ENCODE measurements at places on chromosomes 12 and 14. TPM values are rescaled to one million over a fixed set of nuclear protein-coding genes. Genes with fewer than 3 reads are reported as not detected.

DNA sequence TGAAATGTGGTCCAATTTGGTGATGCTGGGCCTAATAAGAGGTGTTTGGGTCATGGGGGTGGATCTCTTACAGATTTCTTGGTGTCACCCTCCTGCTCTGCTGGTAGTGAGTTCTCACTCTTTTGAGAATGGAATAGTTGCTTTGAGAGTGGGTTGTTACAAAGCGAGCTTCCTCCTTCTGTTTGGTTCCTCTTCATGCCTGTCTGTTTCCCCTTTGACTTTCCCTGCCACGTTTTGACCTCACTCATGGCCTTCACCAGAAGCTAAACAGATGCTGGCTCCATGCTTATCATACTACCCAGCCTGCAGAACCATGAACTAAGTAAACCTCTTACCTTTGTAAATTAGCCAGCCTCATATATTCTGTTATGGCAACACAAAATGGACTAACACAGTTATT is 57.7 kb upstream of the LDHB start:
- DNase-seq, result no peak

DNA sequence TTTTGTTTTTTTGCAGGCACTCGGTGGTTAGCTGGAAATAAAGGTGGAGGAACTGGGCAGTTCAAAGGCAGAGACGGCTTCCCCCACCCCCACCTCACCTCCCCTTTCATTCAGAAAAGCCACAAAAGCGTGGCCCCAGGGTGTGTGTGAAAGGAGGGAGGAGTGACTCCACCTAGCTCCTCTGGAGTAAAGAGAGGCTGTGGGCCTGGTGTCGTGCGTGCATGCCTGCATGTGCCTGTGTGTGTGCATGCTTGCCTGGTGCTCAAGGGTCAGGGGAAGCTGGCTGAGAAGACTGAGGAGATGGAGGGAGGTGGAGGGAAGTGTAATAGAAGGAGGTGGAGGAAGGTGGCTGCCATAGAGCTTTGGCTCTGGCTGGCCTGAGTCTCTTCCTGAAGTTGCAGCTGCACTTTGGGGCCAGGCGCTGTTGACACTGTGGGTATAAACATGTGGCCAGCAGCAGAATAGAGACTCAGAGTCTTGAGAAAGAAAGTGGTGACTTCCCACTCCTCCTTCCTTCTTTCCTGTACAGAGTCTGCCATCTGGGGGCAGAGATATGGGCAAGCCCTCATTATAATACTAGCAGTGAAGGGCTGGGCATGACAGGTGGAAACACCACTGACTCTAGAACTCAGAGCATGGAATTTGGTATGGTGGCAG is 36.9 kb upstream of the SINHCAF start:
- DNase-seq, result no peak

GRCh38 chr12:15268927-15269552 is 47.8 kb upstream of the RERG start:
- DNase-seq, result peak; percentile 14

KRT74 gene
- total RNA-seq, result not detected

DNA sequence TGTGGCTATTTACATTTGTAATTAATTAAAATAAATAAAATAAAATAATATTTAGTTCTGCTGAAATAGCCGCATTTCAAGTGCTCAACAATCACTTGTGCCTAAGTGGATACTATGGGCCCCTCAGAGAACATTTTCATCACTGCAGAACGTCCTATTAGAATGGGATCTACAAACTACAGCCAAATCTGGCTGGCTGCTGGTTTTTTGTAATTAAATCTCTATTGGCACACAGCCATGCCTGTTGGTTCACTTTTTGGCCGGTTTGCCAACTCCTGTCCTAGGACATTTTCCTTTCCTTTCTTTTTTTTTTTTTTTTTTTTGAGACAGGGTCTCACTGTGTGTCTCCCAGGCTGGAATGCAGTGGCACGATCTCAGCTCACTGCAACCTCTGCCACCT is 9.8 kb downstream of the CCDC63 start:
- no peak for DNase-seq

RAN gene
- total RNA-seq, result 606 TPM

- DNase-seq, result no peak
Measured at GRCh38 chr12:28051516-28052354, 79.2 kb upstream of the PTHLH start.

GRCh38 chr12:22399464-22400180 is 65.1 kb upstream of the ST8SIA1 start:
- DNase-seq, result no peak

DNA sequence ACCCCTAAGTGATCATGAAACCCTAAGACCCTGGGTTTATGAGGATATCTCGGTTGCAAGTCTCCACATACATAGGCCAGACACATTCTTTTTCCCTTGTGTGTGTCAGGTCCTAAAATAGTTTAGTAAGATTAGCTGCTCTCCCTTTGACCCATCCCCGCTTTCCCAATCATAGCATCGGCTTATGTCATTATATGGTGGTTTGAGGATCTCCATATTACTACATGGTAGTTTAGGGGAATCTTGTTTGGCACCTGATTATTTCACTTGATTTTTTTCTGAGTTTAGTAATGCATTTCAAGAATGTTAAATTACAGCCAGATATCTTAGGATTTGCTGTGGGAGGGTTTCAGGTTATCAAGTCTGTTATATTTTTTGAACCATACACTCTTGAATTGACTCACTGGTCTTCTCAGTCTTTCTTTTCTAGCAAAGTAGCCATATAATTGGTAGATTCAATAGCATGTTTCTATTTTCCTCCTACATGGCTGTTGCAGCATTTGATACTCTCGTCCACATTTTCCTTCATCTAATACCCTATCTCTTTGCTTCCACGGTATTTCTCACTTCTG is 68.3 kb upstream of the TRHDE start:
- DNase-seq, result no peak

GRCh38 chr14:21096978-21097635 is 1.3 kb downstream of the ZNF219 start:
- no peak for DNase-seq

DNA sequence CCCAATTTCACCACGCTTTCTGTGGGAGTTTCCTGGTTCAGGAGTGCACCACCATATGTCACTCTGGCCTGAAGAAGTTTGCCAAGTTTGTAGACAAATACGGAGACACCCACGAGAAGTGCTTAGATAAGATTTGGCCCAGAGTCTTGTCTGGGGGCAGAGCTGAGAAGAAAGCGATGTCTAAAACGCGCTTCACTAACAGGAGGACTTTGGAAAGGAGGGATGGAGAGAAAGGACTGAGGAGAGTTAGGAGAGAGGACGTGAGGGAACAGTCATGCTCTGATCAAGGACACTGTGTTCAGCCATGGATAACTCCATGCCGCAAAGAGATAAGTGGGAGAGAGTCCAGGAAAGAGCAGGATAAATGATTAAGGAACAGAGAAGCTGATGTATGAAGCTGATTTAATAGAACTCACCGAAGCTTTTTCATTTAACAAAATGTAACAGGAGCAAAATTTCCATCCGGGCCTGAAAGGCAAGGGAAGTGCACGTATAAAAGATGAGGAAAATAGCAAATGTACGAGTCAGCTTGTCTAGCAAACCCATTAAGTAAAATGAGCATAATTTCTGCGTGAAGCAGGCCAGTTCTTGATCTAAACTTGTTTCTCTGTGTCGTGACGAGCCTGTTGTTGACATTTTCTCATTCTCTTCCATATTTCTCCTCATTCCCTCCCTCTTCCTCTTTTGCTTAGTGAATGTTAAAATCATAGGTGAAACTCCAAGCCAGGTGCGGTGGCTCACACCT is 23.4 kb upstream of the MAP3K9 start:
- DNase-seq, result no peak

- no peak for DNase-seq
Measured at GRCh38 chr14:61091657-61092273, 110.7 kb downstream of the SLC38A6 start.

KRT77 gene
- total RNA-seq, result not detected

- DNase-seq, result no peak
Measured at GRCh38 chr12:69886109-69886508, 61.1 kb downstream of the MYRFL start.

DNA sequence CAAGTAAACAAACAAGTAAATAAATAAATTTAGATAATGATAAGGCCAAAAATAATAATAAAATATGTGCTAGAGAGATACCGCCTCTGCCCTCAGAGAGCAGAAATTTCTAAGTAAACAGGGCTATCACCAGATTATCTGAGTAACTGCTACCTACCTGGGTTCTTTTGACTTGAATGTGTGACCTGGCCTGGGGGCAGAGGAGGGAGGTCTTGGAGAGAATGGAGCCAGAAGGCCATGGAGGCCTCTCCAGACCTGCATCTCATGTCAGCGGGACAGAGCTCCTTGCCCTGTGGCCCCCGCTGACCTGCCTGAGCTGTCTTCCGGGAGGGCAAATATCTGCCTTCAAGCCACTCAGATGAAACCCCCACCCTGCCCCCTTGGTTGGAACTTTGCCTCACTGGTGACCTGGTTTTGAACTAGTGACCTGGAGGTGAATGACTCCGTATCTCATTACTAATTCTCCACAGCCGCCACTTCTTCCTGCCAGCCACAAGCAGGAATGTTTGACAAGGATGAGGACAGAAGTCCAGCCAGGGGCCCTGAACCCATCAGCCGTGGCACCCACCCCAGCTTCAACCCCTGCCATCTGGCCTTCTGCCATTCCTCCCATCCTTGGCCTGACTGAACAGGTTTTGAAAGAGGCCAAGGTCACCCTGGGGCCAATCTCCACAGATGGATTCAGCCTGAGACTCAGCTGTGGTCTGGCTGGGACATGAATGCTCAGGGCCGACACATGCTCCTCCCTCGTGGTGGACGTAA is 86.8 kb upstream of the PARP11 start:
- no peak for DNase-seq

GRCh38 chr12:95358111-95359083 is 115.6 kb upstream of the METAP2 start:
- peak; percentile 43 for DNase-seq

GALNT8 gene
- total RNA-seq, result not detected

KRT4 gene
- not detected for total RNA-seq

SYNDIG1L gene
- total RNA-seq, result not detected

- no peak for DNase-seq
Measured at GRCh38 chr14:93712079-93712837, 76.0 kb downstream of the PRIMA1 start.

DNA sequence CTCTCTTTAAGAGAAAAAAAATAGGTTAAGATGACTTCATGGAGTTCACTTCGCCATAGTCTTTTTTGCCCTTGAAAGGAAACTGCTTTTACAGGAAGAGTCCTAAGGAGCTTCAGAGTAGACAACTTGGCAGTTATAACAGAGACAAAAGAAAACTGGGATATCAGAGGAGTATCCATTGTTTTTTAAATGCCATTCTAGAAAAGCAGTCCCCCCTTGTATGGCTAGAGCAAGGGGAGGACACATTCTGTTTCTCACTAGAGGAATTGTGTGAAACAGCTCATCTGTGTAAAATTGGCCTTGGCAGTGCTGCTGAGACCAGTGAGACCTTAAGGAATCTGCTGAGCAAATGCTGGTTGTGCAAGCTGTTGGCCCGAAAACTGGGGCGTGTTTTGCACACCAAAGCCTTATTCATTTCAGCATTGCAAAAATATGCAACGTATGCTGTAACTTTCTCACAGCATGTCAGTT is 128.0 kb downstream of the GPR135 start:
- DNase-seq, result no peak

- DNase-seq, result no peak
Measured at GRCh38 chr12:68138480-68138879, 21.1 kb downstream of the IFNG start.

SERPINA5 gene
- 0.42 TPM for total RNA-seq

RAB15 gene
- 7.7 TPM for total RNA-seq

- DNase-seq, result no peak
Measured at GRCh38 chr14:68273413-68273812, 453.8 kb downstream of the RAD51B start.

NTS gene
- not detected for total RNA-seq

PTCSC3 gene
- not detected for total RNA-seq

MIP gene
- not detected for total RNA-seq

- DNase-seq, result no peak
Measured at GRCh38 chr14:30587141-30587540, 28.2 kb downstream of the G2E3 start.

- peak; percentile 74 for DNase-seq
Measured at GRCh38 chr12:123089631-123090353, 61.1 kb downstream of the PITPNM2 start.

DNA sequence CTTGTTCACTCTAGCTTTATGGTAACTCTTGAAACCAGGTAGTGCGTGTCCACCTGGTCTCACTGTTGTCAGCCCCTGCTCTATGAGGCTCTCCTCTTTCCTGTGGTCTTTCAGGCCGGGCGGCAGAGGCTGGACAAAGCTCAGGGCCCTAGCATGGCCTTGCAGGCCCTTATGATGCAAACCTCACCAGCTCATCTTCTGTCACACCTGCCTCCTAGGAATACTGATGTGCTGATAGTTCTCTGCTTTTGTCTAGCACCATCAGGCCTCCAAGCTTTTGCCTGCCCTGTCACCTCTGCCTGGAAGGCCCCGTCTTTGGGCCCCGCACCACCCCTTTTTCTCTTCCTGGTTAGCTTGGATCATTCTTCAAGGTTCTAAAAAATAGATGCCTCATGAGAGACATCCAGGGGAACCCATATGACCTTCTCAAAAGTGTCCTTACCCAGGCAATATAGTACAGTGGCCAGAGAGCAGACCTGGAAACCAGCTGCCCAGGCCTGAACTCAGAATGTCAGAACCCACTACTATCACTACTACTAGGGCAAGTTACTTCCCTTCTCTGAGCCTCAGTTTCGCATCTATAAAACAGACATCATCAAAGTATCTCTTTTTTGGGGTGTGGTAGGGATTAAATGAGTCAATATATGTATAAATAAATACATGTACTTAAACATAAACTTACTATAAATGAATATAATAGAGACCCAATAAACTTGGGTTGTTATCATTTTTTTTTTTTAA is 91.7 kb downstream of the ZFP36L1 start:
- DNase-seq, result no peak

DNA sequence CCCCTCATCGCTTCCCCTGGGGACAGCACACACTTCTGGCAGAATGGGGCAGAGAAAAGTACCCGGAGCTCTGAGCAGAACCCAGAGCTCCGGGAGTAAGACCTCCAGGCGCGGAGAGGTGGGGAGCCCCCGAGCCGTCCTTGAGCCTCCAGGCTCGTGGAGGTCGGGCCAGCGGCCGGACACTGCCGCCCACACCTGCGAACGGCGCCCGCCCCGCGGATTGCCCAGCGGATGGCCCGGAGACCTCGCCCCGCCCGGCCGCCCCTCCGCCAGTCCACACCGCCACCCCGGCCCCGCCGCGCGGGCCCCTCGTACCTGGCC is 344 bp downstream of the SPTLC2 start:
- no peak for DNase-seq

- no peak for DNase-seq
Measured at GRCh38 chr12:123085730-123086487, 65.0 kb downstream of the PITPNM2 start.

OAS3 gene
- total RNA-seq, result 18.5 TPM

- DNase-seq, result no peak
Measured at GRCh38 chr12:27852117-27852516, 72.1 kb upstream of the MANSC4 start.

GSG1 gene
- total RNA-seq, result not detected

Measured in SJSA1 (cell line).